ENCODE measurements at places on chromosomes 1 and 21. TPM values are rescaled to one million over a fixed set of nuclear protein-coding genes. Genes with fewer than 3 reads are reported as not detected.

- DNase-seq = no peak
These were observed 82.1 kb downstream of the TTC3 start for GRCh38 chr21:37155186-37155585.

The BLACAT1 gene
- not detected for total RNA-seq

- DNase-seq = no peak
These were observed 930 bp downstream of the DHCR24 start for GRCh38 chr1:54885807-54886723.

- DNase-seq = no peak
These were observed 28.2 kb upstream of the FCRL4 start for GRCh38 chr1:157626099-157626498.

The HSD3B1 gene
- not detected for total RNA-seq

GRCh38 chr1:248815407-248816034 is 10.2 kb downstream of the SH3BP5L start:
- no peak for DNase-seq

The GPATCH3 gene
- total RNA-seq = 11.8 TPM

- peak; percentile 47 for DNase-seq
These were observed 8.6 kb upstream of the CALML6 start for GRCh38 chr1:1906185-1907097.

- DNase-seq = no peak
These were observed 12.0 kb upstream of the KLHL20 start for GRCh38 chr1:173702736-173703135.

The KIRREL1 gene
- 111 TPM for total RNA-seq

GRCh38 chr1:9294910-9295636 is 2.4 kb downstream of the SPSB1 start:
- DNase-seq = no peak

GRCh38 chr1:112676543-112676942 is 2.1 kb downstream of the MOV10 start:
- no peak for DNase-seq

The HJV gene
- total RNA-seq = not detected

- no peak for DNase-seq
These were observed 5.1 kb upstream of the HES4 start for GRCh38 chr1:1004780-1005697.

DNA sequence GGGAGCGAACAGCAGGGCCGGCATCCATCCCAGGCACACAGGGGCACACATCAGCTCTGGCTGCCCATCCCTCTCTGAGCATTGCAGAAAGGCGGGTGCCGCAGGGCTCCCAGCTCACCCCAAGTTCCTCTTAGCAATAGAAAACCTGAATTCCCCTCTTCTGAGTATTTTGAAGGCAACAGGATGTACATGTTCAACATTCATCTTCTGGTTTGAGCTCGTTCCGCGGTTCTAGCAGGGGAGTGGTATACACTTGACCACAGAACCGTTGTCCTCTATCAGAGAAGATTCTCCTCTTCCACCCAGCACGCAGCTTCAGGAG is 23.6 kb downstream of the ACTA1 start:
- DNase-seq = no peak

The S100A7 gene
- total RNA-seq = not detected

DNA sequence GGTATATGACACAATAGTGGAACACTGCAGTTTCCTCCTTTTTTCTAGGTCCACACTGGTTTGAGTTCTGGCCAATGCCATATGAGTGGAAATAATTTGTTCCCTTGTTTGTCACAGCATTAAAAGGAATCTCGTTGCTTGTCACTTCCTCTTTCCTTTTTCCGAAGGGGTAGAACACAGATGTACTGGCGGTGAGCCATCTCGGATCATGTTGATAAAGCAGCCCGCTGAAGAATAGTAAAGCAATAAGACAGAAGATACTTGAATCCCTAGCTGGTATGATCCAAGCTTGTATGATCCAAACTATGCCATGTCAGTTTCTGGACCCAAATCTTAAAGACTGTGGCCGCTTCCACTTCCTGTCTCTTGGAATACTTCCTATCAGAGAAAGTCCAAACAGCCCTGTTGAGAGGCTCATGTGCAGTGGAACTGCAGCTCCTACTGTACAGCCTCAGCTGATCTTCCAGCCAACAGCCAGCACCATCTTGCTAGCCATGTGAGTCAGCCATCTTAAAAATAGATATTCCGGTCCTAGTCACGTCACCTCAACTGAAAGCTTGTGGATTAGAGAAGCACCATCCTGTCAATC is 40.3 kb downstream of the CFHR5 start:
- no peak for DNase-seq

The TTLL7 gene
- 71.4 TPM for total RNA-seq

GRCh38 chr1:238499021-238499420 is 608.3 kb upstream of the ZP4 start:
- DNase-seq = no peak

DNA sequence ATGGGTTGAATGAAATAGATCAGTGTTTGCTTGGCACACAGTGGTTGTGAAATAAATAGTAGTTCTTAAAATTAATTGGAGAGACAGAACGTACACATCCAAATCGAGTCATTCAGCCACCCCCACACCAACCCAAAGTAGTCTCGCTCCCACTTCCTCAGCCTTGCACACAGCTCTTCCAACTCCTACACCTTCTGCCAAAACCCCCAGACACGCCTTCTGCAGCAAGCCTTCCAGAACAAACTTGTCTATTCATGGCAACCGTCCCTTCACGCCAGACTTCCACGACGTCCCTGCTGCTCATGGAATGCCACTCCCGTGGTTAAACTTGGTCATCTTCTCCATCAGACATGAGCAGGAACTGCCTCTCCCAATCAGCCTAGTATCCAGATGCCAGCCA is 37.5 kb upstream of the RD3 start:
- no peak for DNase-seq

DNA sequence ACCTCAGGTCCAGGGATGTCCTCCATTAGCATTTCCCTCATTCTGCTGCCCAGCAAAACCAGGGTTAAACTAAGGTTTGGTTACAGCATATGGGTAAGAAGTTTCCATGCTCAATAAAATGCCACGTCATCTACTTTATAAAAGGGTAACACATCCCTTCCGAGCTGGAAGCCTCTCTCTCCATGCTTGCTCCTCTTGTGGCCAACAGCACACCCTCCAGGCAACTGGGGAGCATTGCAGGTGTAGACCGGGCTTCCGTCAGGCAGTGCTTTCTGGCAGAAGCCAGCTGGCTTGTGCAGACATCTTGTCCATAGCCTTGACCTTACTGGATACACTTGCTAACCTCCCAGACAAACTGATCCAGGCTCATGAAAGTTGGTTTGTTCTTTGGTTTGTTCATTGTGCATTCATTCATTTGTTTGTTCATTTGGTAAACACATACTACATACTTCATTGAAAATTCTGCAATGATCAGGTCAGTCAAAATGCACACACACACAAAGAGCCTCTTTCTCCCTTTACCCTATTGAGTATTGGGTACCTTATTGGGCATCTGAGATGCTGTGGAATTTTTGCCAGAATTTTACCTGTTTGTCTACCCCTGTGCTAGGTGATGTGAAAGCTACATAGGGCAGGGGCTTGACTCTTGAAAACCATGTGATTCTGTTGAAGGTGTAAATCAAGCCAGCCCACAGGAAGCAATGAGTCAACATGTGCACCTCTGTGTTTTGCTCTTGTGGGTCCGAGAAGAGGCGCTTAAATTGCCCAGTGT is 422.8 kb downstream of the CAMTA1 start:
- no peak for DNase-seq

The SYCP1 gene
- total RNA-seq = not detected

The OR6N1 gene
- not detected for total RNA-seq

GRCh38 chr1:40532844-40533424 is 1.5 kb downstream of the ZNF684 start:
- no peak for DNase-seq

- no peak for DNase-seq
These were observed 3.9 kb upstream of the DENND2D start for GRCh38 chr1:111204201-111204982.

GRCh38 chr1:177439301-177439700 is 268.5 kb downstream of the BRINP2 start:
- DNase-seq = no peak

DNA sequence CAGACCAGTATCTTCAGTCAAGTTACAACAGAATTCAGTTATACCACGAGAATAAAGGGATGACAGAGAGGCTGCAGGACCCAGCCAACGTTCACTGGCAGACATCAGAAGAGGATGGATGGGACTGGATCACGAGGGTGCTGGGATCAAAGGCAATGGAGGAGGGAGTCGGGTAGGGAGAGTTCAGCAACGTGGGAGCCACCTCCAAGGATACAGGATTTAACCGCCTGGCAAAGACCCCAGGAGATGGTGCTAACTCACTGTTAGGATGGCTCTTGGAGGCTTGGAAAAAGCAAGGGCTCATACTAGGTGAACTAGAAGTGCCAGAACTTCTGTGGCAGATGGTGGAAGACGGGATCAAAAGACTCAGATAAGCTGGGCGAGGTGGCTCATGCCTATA is 99.1 kb upstream of the DISP3 start:
- no peak for DNase-seq

GRCh38 chr1:205980237-205980870 is 22.8 kb downstream of the RAB7B start:
- no peak for DNase-seq

GRCh38 chr1:115168026-115168425 is 78.7 kb upstream of the TSPAN2 start:
- no peak for DNase-seq

- DNase-seq = no peak
These were observed 14.9 kb upstream of the CD5L start for GRCh38 chr1:157856538-157856937.

The CR2 gene
- total RNA-seq = 0.21 TPM

- no peak for DNase-seq
These were observed 40.9 kb downstream of the ALPL start for GRCh38 chr1:21550097-21550496.

GRCh38 chr1:48089356-48089891 is 92.2 kb upstream of the TRABD2B start:
- no peak for DNase-seq

DNA sequence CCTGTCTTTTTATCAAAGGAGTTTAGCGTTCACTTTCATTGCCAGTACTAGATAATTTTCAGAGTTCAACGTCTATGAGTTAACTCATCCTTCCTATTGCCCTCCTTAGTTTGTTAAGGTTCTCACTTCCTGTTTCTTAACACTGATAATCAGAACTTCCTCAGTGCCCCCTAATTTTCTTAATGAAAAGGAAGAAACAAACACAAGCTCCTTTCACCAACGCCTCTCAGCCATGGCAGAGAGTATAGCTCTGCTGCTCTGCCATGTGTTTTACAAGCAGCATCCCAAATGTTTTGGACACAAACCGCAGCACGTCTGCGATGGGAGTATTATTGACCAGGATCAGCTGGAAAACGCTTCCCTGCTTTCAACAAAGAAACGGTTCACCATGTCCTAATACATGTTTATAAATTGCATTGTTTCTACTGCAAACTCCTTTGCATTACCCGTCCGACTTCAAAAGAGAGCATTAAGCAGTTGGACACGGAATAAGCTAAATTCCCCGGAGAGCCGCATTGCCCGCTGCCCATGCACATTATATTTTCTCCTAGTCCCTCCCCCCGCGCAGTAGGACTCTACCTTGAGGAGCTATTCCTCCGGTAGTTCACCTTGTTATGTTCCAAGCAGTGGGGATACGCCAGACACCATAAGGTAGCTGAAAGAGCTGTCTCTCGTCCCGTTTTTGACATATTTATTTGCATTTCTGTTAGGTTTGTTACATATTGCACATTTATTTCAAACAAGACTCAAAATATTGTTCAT is 561 bp downstream of the OLFM3 start:
- no peak for DNase-seq

- DNase-seq = no peak
These were observed at the start of gene PTPRC for GRCh38 chr1:198638894-198639635. Gene PTPRC, plus strand, starts transcription at chr1:198639040. Its CDS starts 229 bp downstream, at chr1:198639269.

The MARK1 gene
- 11.9 TPM for total RNA-seq

DNA sequence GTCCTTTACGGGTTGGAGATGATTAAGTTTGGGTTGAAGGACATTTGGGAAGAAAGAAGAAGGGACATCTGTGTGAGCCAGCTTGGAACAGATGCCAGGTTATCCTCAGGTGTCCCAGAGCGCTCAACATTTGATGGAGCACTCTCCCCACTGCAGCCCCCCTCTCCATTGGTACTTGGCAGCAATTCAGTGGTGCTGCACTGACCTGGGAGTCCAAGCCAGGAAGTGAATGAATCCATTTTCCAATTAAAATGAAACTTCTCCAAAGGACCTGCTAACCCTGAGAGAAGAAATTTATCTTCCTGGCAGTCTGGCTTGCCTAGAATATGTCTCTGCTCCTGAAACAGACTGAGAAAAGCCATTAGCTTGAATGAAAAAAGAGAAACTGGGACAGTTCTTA is 67.1 kb downstream of the FGGY start:
- no peak for DNase-seq

- no peak for DNase-seq
These were observed 3.8 kb downstream of the PHGDH start for GRCh38 chr1:119715542-119715941.

DNA sequence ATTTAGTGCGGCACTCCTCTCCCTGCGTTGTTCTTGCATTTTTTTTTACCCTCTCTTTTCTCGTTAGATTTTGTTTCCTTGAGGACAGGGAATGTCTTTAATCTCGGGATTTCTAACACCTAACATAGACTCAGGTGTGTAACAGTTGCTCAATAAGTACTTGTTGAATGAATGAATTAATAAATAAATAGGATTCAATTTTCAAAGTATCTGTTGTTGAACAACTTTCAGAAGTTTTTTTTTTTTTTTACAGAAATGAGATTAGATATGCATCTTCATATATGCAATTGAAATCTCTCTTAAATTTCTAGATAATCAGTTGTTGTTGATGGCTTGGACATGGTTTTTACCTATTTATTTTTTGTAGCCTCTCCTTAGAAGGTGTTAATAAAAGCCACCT is 83.1 kb downstream of the ROR1 start:
- DNase-seq = no peak

DNA sequence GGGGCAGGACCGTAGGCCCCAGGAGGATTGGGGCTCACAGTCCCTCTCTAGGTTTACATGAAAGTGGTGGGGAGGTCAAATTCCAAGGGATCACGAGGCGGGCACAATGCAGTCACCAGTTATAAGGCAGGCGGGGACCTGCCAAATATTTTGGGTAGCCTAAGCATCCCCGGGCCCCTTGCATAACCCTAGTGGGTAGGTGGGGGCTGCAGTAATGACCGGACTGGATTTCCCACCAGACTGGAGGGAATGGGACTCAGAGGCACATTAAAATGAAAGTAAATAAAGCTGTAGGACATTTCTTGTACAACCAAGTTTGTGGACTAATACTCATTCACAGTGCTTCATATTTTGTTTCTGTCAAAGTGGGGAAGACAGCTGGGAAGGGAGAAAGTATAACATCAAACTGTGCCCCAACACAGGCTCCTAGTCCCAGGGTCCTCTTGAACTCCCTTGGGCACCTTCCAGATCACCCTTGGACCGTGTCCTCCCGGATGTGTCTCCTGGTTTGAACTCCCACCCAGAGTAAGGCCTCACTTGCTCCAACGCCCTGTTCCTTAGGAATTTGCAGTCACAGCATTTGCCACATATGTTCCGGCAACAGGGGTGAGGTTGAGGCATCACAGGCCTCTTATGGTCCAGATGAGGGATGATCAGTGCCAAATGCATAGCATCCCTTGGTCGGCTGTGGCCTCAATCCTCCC is 28.4 kb upstream of the KIAA0040 start:
- no peak for DNase-seq

- no peak for DNase-seq
These were observed 34.3 kb downstream of the ZYG11A start for GRCh38 chr1:52876843-52877242.

GRCh38 chr1:115288591-115289198 is 49.4 kb downstream of the NGF start:
- no peak for DNase-seq

The RGS16 gene
- 8.8 TPM for total RNA-seq

All from thoracic aorta (tissue), 2 donors.